Right atrium auricular region (tissue), 2 donors: ENCODE measurements at places on chromosomes 12 and 14.

- DNase-seq = no peak
These were observed 132.6 kb downstream of the NTS start for GRCh38 chr12:86006727-86007126.

DNA sequence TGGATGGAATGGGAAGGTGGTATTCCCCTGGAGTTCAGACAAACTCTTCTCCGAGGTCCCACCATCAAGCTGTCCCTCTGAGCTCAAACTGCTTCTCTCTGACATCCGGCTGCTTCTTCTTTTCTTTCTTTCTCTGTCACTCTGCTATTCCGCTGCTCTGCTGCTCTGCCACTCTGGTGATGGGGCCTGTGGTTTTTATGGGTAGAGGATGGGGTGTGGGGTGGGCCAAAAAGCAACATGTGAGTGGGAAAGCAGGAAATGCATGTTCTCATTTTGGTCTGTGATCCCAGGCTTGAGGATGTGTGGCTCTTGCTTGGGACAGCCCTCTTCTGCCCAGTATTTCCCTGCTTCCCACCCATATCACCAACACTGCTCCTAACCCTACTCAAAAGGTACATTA is 30.6 kb downstream of the CLECL1 start:
- no peak for DNase-seq

- no peak for DNase-seq
These were observed 19.7 kb downstream of the MED13L start for GRCh38 chr12:116257826-116258225.

- no peak for DNase-seq
These were observed 9.3 kb upstream of the OR4K5 start for GRCh38 chr14:19911114-19911513.

DNA sequence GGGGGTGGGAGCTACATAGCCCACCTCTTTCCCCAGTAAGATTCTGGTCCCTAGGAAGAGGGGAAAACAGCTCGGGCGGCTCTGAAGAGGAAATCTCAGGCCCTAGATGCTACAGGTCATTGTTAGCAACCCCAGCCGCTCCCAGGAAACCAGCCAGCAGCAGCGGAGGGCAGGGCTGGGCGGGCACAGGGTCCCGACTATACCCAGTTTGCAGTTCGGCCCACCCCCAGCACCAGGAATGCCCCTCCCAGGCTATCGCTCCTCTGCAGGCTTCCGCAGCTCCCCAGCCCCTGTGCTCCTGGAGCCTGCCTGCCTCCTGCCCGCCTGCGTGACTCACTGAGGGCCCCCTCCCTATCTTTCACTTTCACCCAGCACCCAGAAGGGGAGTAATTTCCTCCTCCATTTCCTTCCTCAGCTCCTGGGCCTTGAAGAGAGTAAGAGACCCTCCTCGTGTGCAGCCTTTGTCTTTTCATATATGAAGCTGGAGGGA is 27.2 kb upstream of the PNMA1 start:
- DNase-seq = peak; percentile 82

GRCh38 chr14:32925439-32925838 is 13.2 kb upstream of the NPAS3 start:
- no peak for DNase-seq

GRCh38 chr12:132614861-132615578 is 3.6 kb upstream of the P2RX2 start:
- peak; percentile 84 for DNase-seq

- no peak for DNase-seq
These were observed 49.6 kb downstream of the CMKLR1 start for GRCh38 chr12:108289350-108290161.

DNA sequence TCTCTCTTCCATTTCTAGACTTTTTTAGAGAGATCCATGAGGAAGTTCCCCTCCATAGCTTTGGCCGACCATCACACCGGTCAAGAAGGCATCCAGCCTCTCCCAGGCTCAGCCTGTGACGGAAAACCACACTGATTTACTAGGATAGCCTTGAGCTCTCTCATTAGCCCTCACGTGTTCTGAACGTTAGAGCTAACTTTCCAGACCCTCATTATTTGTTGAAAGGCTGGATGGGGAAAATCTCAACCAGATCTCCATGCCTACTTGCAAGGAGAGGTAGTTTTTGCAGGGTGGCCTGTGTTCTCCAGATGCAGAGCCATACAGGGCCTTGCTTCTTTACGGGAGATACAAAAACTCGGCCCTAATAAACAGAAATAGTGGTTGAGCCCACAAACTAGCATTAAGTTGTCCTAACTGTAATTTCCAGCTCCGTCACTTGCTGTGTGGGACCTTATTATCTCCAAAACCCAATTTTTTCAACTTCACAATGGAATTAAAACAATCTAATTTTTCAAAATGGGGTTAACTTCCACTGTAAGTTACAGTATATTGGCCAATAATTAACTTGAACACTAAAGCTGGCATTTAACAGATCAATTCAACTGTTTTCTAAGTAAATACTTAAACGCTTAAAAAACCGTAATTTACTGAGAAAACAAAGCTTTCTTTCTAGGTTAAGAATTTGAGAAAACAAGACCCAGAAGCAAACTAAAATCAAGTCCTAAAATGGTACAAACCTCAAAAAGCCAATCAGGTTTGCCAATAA is 65.3 kb downstream of the KLHL28 start:
- no peak for DNase-seq

DNA sequence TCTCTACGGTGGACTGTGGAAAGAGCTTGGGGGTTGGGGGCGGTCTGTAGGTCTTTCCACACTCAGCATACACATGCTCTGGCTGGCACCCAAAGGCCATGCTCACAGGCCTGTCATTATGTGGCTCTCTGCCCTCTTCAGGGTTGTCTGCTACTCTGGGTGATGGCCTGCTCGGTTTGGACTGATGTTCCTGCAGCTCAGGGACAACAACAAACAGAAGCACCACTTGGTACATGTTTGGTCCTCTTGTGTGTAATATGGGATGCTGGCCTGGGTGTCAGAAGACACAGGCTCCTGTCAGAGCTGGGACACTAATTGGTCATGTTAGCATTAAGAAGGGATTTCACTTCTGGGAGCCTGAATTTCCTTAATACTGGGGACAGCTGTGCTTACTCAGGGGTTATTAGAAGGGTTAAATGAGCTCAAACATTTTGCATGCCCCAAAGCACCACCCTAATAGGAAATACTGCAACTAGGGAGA is 32.7 kb upstream of the SELPLG start:
- no peak for DNase-seq

DNA sequence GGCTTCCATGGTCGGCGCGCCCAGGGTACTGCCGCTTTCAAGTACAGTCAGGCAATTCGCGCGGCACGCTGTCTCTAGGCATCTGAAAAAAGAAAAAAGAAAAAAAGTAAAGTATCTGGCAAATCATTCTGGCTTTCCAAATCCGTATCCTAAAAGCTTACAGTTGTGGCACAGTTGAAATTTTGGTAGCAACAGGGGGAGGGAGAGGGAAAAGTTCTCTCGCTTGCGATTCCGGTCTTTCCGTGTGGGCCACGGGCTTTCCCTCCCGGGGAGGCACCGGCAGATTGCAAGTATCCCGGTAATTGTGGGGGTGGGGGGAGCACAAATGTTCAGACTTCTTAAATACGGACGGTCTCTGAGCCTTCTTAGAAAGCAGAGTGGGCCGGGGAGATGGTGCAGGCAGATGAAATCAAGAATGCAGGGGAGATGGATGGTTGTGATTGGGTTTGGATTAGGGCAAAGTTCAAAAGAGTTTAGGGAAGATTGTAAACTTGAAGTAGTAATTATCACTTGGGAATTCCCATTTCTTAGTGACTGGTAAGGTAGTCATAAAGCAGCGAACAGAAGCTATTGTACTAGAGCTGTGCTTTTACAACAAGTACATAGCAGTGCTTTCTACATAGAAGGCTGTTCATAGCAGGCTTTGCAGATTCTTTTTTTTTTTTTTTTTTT is 1.2 kb downstream of the SOCS2 start:
- DNase-seq = no peak

DNA sequence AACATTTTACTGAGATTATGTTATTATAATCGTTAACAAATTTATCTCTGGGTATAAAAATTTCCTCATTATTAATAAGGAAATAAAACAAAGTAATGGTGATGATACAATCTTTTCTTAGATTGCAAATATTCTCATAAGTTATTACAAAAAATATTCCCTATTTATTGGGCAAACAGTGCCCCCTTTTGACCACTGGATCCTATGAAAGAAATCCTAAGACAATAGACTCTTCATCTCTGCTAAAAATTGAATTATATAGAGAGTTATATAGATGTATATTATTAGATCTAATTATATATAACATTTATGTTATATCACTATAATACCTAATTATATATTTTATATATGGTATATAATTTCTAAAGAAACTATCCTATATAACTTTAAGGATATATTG is 94.2 kb upstream of the FGD4 start:
- DNase-seq = no peak

DNA sequence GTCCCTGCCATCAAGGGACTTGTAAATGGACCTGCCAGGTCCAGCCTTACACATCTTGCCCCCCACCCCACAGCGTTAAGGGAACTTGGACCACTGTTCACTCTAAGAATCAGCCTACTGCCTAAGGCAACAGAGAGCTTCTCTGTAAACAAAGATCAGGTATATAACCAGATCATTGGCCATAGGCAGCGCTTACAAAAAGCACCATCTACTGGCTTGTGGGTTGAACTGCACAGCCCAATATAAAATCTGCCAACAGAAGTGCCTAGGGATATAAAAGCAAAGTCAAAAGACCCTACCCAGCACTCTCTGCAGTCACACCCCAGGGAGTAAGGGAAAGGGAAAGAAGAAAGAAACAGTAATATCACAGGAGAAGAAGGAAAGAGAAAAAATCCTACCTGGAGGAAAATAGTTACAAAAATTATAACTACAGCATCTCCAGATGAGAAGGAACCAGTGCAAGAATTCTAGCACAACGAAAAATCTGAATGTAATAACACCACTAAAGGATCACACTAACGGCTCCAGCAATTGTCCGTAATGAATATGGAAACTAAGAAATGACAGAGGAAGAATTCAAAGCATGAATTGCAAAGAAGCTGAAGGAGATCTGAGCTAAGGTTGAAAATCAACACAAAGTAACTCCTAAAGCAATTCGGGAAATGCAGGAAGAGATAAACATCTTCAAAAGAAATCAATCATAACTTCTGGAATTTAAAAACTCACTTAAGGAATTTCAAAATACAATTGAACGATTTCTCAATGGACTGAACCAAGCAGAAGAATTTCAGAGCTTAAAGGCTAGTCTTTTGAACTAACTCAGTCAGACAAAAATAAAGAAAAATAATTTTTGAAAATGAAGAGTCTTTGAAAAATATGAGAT is 95.2 kb upstream of the PCED1B start:
- no peak for DNase-seq

GRCh38 chr14:94136575-94137331 is 7.3 kb upstream of the IFI27L2 start:
- peak; percentile 92 for DNase-seq

DNA sequence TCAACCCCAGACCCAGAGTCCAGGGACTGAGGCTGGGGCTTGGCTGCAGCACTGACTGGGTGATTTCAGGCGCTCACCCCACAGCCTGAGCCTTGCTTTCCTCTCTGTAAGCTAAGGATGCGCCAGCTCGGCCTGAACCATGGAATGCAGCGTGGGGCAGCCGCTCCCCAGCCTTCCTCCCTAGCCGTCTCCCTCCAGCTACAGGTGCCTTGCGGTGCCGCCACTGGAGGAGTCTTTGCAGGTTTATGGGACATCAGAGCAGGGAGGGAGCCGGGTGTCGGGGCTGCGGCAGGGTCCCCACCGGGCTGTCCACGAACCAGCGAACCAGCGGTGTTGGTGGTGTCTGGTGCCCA is 19.4 kb downstream of the PPP2R5C start:
- DNase-seq = no peak

- DNase-seq = no peak
These were observed 19.4 kb downstream of the ACADS start for GRCh38 chr12:120744922-120745493.

DNA sequence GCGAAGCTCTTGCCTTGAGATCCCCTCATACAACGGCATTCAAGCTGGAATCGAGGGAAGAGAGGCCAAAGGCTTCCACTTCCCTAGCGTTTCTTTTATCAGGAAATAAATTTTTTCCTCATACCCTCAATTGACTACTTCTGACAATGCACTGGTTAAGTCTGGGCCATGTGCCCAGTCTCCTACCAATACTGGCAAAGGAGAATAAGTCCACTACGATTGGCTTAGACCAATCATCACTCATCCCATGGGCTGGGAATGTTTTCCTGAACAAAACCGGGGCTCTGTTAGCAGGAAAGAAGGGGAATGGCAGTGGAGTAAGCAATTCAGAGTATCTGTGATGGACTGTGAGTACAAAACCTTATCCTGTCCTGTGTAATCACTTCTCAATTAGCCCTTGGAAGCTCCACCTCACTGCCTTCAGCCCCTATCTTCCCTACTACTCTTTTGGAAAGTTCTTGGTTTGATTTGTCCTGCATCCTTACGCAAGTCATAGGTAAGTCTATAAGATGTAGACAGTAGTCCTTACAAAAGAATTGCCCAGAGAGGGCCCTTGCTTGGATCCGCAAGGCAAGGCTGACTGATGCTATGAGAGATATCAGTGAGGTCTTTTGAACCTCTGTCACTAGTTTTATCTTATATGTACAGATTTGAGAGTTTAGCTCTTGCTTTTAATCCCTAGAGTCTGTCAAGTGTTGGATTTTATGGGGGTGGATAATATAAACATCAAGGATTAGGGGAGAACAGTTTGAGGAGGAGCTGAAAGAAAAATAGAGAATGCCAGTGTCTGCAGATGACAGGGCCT is 36.3 kb upstream of the CDK17 start:
- DNase-seq = no peak

DNA sequence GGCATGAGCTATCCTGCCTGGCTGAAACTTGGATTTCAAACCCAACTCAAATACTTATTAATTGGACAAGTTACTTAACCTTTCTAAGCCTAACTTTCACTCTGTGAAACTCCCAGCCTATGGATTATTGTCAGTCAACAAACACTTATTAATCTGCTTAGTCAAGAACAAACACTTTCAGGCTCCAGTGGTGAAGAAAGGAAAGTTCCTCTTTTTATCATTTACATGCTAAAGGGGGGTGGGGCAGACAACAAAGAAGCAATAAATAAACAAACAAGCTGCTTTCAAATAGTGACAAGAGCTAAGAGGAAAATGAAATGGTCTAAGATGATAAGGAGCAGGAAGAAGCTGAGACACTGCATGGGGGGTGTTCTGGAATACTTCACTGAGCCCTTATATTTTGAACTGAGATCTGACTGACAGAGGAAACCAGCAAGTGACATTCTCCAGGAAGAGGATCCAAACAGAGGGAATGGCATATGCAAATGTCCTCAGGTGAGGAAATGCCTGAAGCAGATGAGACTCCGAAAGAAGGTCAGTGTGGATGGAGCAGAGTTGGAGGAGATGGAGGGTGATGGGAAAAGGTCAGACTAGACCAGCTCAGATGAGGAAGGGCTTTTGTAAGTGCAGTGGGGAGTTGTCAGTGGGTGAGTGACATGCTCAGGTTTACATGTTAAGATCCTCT is 259.6 kb downstream of the ITPR2 start:
- no peak for DNase-seq

DNA sequence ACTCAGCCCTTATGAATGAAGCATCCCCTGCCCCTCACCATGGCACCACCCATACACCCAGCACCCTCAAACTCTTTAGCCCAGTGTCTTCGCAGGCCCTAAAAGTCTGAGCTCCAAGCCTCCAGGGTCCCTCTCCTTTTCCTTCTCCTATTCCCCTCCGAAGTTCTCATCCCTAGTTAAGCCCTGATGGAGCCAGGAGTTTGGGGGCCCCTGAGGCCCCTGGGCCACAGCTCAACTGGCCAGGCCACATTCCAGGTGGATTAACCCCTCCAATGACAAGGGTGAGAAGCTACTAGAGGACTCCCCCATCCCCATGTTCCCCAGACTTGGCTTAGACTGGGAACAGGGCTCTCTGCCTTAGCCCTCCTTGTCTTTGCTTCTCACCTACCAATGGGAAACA is 2.6 kb downstream of the RARG start:
- DNase-seq = no peak

GRCh38 chr12:20490213-20490612 is 121.9 kb downstream of the PDE3A start:
- no peak for DNase-seq
